ENCODE measurements at places on chromosomes 3 and 15.

- no peak for DNase-seq
Measured at GRCh38 chr3:10628891-10629670, 123.7 kb upstream of the ATP2B2 start.

- DNase-seq: no peak
Measured at GRCh38 chr15:31327669-31328427, 1.2 kb downstream of the KLF13 start.

DNA sequence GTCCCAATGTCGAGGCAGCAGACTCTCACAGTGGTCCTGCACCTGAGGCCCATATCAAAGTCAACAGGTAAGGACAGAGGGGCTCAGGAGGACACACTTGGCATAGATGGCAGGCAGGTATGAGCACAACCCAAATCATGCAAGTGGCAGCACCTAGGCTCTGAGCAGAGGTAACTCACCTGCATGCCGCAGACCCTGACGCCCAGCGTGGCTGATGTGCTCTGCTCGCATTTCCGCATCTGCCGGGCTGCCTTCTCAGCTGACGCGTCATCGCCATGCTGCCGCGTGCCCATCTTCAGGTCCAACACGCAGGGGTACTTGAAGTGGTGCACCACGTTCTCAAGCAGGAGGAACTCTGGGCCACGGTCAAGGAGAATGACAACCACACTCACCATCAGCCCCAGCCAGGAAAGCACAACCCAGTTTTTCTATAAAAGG, 4.2 kb upstream of the GMPPB start:
- no peak for DNase-seq

GRCh38 chr3:89577637-89578530, 470.5 kb downstream of the EPHA3 start:
- no peak for DNase-seq

- no peak for DNase-seq
Measured at GRCh38 chr3:69872783-69873378, 126.7 kb upstream of the SAMMSON start.

DNA sequence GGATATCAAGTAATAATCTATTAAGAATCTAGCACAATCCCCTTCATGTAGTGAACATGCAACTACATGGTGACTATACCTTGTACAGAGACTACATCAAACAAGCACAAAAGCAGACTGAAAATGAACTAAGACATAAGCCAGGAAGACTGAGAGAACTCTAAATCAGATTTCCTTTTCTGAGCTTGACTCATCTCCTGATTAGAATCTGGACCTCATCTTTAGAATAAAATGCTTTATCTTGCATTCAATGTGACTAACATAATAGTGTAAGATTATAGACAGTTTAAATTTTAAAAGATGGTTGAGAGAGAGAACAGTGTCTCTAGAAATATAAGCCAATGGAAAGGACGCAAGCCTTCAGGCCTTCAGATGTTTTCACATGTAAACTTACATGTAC, 17.5 kb upstream of the PKM start:
- DNase-seq: no peak

DNA sequence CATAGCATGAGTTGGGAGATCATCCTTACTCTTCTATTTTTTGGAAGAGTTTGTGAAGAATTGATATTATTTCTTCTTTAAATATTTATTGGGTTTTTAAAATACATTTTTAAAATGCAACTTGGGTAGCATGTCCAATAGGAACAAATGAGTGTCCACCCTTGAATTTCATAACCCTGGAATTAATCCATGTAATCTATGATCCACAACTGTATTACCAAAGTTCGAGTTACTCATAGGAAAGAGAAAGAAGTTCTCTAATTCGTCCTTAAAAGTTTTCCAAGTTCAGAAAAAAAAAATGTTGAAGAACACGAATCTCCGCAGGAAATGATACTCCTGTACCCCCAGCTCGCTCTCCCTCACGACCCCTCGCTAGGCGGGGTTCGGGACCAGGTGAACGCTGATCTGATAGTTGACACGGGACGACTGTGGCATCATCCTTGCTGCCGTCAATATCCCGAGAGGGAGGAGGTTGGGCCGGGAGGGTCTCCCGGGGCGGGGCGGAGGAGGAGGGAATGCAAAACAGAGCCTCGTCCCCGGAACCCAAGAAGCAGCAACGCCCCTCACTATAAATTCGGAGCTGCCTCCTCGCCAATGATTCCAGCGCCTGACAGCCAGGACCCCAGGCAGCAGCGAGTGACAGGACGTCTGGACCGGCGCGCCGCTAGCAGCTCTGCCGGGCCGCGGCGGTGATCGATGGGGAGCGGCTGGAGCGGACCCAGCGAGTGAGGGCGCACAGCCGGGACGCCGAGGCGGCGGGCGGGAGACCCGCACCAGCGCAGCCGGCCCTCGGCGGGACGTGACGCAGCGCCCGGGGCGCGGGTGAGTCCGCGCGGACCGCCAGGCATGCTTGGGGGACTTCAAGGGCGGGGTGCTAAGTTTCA, at the start of gene AGTR1:
Gene AGTR1, plus strand, starts transcription at position 598 of the 884 bp plus-strand sequence. CDS start 43,133 bp downstream, outside the sequence.
- peak; percentile 41 for DNase-seq

GRCh38 chr15:99076555-99077308, 28.1 kb upstream of the SYNM start:
- DNase-seq: peak; percentile 55

Data from iPS DF 6.9 (cell line).